ENCODE measurements at places on chromosomes 16 and 17.

DNA sequence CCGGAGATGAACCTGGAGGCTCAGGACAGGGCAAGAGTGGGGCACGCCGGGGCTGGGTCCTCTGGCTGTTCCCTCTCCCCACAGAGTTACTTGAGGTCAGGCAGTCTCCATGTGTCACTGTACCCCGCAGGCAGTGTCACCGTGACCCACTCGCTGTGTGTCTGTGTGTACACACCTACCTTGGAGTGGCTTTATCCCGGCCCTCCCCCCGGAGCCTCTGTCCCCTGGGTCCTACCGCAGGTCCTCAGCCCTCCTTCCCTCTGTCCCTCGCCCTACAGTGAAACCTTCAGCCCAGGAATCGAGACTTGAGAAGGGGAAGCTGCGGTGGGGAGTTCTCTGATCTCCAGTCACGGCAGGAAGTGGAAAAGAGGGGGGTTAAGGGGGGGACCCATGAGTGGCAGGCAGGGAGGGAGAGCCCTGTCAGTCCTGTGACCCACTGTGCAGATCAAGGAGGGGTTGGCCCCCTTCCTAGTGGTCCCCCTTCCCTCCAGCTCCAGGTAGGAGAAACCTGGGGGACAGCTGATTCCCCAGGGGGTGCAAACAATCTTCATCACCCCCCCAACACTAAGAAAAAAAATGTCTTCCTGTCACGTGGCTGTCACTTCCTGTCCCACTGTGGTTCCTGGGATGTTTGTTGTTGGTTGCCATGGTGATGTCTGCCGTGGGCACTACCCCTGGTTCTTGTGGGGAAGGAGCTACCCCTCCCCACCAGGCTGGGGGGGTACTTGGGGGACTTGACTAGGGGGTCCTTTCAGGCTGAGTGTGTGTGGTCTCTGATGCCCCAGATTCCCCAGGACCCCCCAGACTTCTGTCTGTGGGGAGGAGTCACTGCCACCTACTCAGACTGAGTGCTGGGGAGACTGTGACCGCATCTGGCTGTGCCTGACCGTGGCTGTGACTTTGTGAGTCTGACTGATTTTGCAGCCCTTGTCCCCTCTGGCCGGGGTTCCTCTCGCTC, 13.7 kb downstream of the RARA start:
- DNase-seq, result peak; percentile 73

DNA sequence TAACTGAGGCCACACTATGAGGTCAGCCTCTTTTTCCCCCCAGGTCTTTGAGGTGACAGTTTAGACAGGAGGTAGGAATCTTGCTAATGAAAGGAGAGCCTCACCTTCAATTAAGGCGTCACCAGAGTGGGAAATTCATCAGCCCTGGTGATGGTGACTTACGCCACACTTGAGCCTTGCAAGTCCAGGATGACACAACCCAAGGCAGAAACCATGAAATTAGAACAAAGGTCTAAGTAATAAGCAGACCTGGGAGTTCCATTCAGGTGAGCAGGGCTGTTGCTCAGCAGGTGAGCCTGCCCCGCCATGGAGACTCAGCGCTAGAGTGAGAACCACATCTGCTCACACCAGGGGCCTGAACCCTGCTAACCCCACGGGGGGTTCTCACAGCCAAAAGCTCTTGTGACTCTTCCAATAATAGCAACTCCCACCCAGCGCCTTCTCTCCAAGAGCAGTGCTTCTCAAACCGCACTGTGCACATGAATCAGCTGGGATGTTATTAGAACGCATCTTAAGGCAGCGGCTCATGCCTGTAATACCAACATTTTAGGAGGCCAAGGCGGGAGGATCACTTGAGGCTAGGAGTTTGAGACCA, 28.7 kb upstream of the KIFC3 start:
- no peak for DNase-seq

DNA sequence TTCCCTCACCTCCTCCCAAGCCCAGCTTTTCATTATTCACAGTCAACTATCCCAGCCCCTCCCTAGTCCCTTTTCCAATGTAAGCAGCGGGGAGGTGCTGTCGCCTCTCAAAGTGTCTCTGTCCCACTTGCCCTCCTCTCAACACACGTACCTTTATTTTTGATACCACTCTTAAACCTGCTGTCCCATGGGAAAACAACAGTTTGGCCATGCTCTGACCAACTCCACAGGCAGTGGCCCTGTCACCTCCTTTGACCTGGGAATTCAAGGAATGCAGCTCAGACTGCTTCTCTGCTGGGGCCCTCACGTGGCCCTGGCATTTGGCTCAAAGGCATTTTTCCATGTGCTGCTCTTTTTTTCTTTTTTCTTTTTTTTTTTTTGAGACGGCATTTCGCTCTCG, 4.2 kb downstream of the LYRM9 start:
- no peak for DNase-seq

GRCh38 chr16:16048904-16049582, 99.6 kb downstream of the ABCC1 start:
- no peak for DNase-seq

DNA sequence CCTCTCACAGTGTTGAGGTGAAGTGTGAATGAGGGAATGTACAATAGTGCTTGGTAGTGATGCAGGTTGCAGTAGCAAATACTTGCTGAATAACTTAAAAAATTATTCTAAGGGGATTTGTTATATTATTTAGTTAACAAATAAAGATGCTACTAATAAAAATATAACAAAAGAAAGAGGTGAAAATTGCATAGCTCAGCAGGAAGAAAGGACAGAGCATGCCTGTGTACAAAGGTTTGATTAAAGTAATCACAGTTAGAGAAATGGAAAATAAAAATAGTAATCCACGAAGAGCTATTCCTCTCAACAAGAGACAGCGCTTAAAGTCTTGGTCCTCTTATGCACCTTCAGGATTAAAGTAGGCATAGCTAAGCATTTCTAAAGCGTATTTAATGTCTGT, 11.0 kb downstream of the GOT2 start:
- DNase-seq, result no peak

- no peak for DNase-seq
Measured at GRCh38 chr17:50194934-50195865, 6.2 kb downstream of the COL1A1 start.

DNA sequence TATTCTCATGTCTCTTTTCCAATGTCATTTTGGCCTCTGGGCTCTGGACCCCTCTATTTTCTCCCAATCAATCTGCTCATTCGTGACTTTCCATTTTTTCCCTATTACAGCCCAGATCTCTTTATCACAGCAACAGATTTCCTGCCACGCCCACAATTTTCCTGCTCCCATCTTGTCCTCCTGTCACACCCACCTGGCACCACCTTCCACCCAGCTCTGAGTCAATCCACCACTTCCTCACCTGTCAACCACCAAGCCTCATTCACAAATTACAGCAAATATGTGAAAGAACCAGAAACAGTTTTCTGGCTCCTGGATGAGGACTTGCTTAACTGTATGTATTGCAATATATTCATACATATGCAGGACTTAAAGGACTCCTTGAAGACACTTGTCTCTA, 311.3 kb downstream of the GRIN2A start:
- DNase-seq, result no peak
